ENCODE measurements at places on chromosomes 1 and 21.

DNA sequence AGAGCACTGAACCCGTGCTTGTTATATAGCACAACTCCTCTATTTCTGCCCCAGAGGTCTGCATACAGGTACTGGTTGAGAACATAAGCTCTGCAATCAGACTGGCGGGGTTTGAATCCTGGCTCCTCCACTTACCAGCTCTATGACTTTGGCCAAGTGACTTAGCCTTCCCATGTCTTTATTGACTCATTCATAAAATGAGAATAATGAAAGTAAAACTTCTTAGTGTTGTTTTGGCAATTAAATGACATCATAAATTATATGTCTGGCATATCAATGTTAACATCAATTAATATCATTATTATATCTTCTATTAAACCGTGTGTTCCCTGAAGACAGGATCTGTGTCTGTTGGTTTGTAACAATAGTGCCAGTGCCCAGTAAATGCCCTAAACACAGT, 4.3 kb downstream of the INKA2 start:
- DNase-seq, result no peak

DNA sequence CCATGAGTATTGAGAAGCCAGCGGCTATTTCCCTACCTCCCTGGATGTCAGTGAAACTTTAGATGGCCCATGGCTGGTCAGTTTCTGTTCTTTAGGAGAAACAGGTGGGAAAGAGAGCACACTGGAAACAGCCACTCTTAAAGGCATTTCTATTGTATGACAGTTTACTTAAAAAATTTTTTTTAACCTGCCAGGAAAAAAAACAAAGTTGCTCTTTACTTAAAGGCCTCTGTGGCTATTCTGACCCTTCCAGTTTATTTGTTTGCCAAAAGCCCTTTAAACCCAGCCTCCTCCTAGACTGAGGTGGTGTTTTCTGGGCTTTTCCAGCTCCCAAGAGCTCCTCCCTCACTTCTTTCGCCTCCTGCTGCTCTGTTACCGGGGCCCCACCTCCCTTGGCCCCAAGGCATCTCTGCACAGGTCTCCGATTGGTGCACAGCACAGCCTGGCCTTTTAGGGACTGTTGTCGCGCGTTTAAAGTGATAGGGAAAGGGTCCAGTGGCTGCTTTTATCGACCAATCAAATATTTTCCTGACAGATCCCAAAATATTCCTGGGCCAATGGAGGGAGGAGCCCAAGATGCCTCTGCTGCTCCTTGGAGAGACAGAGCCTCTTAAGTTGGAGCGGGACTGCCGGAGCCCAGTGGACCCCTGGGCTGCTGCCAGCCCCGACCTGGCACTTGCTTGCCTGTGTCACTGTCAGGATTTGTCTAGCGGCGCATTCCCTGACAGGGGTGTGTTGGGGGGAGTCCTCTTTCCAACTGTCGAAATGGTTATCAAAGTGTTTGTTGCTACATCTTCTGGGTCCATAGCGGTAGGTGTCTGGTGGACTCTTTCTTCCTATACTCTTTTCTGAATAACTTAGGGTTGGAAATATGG, at the start of gene SH3BGR:
TSS of gene SH3BGR (plus strand) at position 639 of the 875 bp plus-strand sequence. CDS start at position 766, 127 bp downstream.
- no peak for DNase-seq

- no peak for DNase-seq
Observed at GRCh38 chr21:19343711-19344110, 940.1 kb upstream of the TMPRSS15 start.

GRCh38 chr1:158145173-158145719, 35.4 kb upstream of the CD1D start:
- peak; percentile 24 for DNase-seq

- no peak for DNase-seq
Observed at GRCh38 chr1:36605942-36606640, 123.4 kb upstream of the CSF3R start.

- peak; percentile 58 for DNase-seq
Observed at GRCh38 chr1:212514056-212514614, 81.4 kb downstream of the NENF start.

GRCh38 chr1:118960026-118960561, 28.0 kb downstream of the TBX15 start:
- DNase-seq, result peak; percentile 76

- peak; percentile 84 for DNase-seq
Observed at GRCh38 chr1:162023547-162024501, at the start of gene OLFML2B. OLFML2B (minus strand) TSS chr1:162023869; CDS start chr1:162023430, 439 bp downstream.

DNA sequence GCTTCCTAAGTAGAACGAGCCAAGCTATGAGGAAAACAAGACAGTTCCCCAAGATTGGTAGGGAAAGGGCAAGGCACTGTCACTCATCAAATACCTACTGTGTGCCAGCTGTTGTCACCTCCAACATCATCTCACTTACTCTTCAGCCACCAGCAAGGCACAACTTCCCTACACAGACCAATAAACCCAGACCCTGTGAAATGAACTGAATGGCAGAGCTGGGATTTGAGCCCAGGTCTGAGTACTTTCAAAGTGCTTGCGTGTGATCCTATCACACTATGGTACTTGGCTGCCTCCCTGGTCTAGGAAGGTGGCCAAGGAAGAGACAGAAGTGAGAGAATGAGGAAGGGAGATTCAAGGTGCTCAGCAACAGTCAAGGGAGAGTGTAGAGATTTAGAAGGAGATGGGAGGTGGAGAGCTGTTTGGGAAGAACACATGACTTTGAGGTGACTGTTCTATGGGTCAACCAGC, 16.7 kb upstream of the TRIM63 start:
- DNase-seq, result no peak

DNA sequence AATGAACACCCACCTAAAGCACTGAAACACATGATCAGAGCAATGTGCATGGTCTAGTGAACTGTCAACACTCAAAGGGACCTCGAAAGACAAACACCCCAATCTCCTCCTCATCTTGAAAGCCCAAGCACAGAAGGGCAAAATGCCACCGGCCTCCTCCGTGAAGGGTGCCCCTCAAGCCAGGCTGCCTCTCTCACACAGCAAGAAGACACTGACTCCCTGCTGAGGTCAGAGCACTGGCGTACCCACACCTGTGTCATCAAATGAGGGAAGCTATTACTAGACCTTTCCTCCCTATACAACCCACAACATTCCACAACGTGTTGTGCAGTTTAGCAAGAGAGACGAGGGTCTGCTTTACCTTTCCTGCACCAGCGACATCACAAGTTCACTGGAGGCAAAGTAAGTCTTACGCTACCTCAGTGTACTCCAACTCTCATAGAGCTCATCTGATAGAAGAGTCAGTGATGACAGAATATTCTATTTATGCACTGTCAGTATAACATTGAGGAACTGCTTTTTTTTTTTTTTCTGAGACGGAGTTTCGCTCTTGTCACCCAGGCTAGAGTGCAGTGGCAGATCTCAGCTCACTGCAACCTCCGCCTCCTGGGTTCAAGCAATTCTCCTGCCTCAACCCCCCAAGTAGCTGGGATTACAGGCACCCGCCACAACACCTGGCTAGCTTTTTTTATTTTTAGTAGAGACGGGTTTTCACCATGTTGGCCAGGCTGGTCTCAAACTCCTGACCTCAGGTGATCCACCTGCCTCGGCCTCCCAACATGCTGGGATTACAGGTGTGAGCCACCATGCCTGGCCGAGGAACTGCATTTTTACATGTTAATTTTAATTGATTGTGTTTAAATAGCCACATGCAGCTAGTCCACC, 3.3 kb downstream of the SH3BP5L start:
- DNase-seq, result no peak

DNA sequence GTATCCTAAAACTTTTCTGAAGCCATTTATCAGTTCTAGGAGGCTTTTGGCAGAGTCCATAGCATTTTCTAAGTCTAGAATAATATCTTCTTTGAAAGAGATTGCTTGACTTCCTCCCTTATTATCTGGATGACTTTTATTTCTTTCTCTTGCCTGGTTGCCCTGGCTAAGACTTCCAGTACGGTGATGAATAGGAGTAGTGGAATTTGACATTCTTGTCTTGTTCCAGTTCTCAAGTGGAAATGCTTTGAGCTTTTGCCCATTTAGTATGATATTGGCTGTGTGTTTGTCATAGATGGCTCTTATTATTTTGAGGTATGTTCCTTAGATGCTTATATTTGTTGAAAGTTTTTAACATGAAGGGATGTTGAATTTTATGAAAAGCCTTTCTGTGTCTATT, 1647.9 kb downstream of the PLA2G4A start:
- no peak for DNase-seq

GRCh38 chr1:245056913-245057312, 97.9 kb upstream of the KIF26B start:
- DNase-seq, result no peak

DNA sequence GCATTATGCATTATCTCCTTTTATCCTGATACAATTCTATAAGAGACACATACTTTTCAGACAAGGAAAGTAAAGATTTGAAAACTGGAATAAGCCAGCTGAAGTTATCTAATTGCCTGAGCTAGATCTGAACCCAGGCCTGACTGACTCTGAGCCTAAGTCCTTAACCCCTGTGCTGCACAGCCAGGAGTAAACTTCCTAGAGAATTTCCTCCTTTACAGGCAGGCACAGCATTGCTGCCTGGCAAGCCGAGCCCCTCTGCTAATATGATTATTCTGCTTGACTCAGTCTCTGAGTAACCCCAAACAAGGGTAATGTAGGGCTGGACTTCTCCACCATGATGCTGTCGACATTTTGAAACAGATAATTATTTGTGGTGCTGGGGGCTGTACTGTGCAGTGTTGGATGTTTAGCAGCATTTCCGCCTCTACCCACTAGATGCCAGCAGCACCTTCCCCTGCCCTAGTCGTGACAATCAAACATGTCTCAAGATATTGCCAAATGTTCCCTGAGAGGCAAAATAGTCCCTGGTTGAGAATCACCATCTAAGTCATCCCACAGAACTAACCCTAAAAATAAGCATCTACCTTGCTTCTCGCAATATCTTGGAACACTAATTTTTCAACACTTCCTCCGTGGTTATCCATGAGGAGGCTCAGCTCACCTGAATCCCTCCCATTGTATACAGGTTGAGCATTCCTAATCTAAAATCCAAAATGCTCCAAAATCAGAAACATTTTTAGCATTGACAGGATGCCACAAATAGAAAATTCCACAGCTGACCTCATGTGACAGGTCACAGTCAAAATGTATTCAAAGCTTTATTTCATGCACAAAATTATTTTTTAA, 18.5 kb downstream of the CAMK1G start:
- peak; percentile 52 for DNase-seq

- DNase-seq, result peak; percentile 16
Observed at GRCh38 chr1:168719306-168720111, 9.5 kb downstream of the DPT start.

DNA sequence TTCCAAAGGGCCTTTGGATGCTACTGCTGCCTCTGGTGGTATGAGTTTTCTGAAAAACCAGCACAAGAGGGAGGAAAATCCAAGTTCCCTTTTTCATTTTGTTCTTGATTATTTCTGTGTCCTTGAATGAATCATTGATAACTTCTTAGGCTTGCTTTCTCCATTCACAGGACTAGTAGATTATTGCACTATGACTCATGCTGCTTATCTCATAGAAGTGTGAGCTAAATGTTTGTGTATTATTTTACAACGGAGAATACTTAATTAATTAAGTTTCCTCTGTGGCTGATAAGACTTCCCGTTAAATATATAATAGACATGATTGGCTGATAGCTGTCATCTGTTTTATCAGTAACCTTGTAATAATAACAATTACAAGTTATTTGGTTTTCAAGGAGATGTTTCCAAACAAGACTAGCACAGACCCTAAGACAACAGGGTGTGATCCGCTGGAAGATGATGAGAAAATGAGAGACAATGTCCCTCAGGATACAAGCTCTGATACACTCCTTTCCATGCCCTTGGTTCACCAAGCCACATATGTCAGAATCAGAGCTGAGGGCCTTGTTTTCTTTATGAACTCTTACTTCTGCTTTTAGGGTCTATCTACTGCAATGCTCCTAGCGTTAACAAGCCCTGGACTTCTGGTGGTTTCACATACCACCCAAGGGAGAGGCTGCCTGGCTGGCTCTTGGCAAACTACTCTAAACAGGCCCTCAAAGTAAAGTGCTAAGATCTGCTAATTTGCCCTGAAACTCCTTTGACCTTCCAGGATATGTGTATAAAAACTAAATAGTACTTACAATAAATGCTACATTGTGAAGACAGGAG, 1078.3 kb downstream of the TTLL7 start:
- no peak for DNase-seq

- peak; percentile 25 for DNase-seq
Observed at GRCh38 chr1:171909711-171910110, 68.4 kb downstream of the DNM3 start.

- DNase-seq, result no peak
Observed at GRCh38 chr21:45823100-45823681, 158.4 kb upstream of the COL6A1 start.

- no peak for DNase-seq
Observed at GRCh38 chr1:23103001-23103889, 65.4 kb downstream of the LUZP1 start.

GRCh38 chr1:16644193-16644481, 22.6 kb downstream of the RNU1-3 start:
- peak; percentile 40 for DNase-seq

DNA sequence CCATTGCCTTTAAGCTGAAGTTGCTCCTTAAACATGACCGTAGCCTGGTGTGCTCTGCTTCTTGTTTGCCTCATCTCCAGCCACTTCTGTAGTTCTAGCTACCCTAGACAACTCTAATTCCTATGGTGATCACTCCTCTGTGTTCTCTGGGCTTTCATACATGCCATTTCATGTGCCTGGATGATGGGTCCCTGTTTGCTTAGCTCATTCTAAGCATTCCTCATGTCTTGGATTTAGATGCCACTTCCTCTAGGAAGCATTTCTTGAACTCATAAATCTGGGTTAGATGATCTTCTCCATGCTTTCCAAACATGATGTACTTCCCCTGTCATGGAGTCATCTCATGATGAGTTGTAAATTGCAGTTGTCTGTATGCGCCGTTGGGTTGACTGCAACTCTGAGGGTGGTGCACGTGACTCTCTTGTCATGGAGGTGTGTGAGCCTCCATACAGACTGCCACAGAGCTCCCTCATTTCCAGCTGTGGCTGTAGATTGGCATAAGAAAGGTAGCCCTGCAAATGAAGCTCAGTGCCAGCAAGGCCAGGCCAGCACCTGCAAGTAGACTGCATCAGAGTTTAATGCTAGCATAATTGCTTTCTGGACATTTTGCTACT, 77.2 kb downstream of the LAMC1 start:
- no peak for DNase-seq

DNA sequence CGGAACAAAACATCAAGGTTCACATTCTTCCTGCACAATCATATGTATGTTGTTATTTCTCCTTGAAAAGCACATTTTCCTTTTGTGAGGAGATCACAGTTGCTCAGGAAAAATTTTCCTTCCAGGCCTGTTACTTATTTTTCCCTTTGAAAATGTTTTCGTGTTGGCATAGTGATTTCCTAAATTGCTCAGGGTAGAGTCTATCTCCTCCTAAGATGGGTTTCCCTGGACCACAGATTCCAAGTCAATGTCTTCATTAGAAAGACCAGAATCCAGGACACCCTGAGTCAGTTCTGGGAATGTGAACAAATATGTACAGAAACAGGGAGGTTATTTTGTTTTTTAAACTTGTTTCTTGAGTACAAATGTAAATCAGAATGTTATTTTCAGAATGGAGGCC, 94.3 kb upstream of the C1orf105 start:
- peak; percentile 21 for DNase-seq

- DNase-seq, result no peak
Observed at GRCh38 chr1:192067360-192067759, 90.9 kb upstream of the RGS18 start.

Data from astrocyte of the spinal cord (primary cell).